ENCODE measurements at places on chromosomes 6 and 20.

DNA sequence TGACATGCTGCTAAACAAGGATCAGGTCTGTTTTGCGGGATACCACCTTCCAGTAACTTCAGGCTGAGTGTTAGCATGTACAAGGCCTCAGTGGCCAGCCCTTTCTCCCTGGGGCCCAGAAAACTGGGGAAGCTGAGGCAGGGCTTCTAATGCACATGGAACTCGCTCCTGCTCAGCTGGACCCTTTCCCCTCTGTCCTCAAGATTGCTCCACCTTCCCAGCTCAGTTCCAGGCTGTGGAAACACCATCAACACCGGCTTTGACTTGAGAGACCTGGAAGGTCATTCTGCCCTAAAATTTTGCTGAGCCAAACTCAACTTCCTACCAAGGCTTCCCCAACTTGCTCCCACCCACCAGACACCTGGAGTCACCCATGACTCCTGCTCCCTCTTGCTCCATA, 4.2 kb upstream of the BLCAP start:
- DNase-seq, result no peak

DNA sequence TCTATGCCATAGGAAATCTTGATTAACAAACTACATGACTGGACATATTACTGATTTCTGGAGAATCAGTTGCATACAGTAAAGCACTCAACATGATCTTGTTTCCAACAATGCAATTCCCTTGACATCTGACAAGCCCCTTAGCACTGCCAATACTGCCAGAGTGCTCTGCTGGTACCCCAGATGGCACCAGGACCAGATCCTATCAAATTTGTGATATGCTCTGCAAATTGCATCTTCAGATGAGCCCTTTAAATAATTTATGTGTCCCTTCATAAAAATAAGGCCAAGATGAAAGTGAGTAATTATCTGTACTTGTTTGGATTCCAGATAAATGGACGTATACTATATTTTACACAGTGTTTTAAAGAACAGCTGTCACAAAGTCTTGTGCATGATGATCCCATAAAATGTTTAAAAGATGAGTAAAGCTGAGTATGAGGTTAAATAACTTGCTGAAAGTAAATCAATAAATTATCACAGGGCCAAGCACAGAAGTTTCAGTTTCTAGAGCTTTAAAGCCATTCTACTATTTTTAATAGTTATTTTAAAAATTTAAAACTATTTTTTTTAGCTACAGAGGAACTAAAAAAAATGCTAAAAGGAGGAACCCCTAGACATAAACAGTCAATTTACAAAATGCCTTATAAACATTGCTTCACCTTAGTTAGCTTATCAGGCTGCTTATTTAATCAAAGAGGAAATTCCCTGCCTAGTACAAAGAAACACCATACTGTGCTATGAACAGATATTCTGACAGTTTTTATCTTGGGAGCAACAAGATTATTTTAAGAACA, 42.1 kb downstream of the NUDT3 start:
- DNase-seq, result no peak

- DNase-seq, result no peak
These were observed 390.4 kb upstream of the SLC35B3 start for GRCh38 chr6:8825726-8826125.

GRCh38 chr20:48639899-48640298, 187.9 kb downstream of the PREX1 start:
- no peak for DNase-seq

- DNase-seq, result no peak
These were observed 233.6 kb upstream of the ASCC3 start for GRCh38 chr6:101114703-101115102.

DNA sequence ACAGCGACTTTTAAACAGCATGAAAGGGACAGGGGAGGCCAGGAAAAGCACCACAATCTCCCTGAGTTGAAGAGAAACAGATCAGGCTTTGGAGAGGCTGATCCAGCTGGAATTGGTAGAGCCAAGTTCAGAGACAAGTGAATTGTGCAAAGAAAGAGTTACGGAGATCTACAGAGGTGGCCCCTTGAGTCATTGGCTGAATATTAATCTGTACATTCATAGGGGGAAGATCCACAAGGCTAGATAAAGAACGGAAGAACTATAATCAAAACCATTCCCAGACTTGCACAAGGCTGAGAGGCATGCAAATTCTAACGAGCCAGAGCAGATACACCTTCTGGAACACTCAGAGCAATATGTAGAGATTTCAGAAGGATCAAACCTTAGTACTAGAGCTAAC, 14.2 kb upstream of the FOXQ1 start:
- DNase-seq, result no peak

DNA sequence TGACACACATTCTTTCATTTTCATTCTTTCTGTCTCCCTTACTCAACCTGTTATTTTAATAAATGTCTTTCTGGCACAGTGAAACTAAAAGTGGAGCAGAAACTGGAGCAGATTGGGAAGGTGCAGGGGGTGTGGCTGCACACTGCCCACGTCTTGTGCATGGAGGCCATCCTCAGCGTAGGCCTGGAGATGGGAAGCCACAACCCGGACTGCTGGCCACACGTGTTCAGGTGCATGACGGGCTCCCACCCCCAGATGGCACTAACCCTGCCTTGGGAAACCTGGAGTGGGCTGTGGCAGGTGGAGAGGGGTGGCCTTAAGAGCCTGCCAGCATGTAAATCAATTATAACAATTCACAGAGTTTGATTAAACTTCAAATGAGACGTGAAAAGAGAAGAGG, 71.4 kb upstream of the PBOV1 start:
- no peak for DNase-seq

- no peak for DNase-seq
These were observed 227.0 kb upstream of the MARCKS start for GRCh38 chr6:113629975-113630737.

Data from stimulated activated CD4-positive, alpha-beta T cell treated with anti-CD3 and anti-CD28 coated beads, Interleukin-4, amount 100 ng/mL, for 24 hours (primary cell).